Fibroblast of the conjunctiva (primary cell): ENCODE measurements at places on chromosomes 5 and 9.

DNA sequence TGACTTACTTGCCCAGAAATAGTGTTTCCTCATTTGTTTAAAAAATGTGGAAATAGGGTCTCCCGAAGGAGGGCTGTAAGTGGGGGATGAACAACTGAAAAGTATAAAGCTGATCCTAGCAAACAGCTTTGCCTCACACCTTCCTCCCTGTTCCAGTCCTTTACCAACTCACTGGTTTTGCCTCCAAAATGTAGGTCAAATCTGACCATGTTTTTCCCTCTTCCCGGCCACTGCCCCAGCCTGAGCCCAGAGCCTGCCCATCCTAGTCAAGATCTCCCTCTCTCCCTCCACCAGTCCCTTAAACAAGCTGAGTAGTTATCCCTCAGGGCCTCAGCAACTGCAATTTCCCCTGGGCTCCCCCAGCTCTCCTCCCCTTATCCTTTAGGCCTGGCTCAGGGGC lies 82.4 kb upstream of the FBXW11 start:
- DNase-seq = no peak

DNA sequence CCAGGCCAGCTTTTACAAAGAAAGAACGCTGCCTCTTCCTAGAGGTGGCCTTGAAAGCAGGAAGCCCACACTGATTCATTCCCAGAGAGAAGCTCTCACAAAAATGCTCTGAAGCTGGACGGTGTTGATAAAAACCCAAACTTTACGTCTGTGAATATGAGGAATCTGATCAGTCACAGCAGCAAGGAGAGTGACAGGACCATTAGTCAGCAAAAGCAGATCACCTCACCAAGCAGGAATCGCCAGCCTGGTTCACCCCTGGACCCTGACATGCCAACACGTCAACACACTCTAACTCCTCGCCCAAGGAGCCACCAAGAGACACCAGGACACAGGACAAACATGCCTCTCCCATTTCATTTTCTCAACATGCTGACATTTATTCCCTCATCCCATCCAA lies 70.6 kb upstream of the ZNF622 start:
- no peak for DNase-seq

- DNase-seq = peak; percentile 92
Observed at GRCh38 chr9:98908897-98909634, 34.6 kb upstream of the COL15A1 start.

GRCh38 chr5:33439905-33440481 lies 772 bp upstream of the TARS1 start:
- no peak for DNase-seq

- no peak for DNase-seq
Observed at GRCh38 chr5:152089644-152090043, 165.0 kb upstream of the GLRA1 start.

DNA sequence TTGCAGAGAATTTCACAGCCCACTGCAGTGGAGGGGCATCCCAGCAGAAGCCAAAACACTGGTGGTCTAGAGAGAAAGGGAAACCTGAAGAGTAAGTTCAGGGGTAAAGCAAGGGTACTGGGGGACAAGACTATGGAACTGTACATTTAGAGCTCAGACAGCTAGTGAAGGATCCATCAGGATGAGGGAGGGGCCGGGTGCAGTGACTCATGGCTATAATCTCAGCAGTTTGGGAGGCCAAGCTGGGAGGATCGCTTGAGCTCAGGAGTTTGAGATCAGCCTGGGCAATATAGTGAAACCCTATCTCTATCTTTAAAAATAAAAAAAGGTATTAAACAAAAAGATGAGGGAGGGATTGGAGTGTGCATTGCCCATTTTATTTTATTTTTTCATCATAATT lies 7.8 kb upstream of the ANKH start:
- no peak for DNase-seq

DNA sequence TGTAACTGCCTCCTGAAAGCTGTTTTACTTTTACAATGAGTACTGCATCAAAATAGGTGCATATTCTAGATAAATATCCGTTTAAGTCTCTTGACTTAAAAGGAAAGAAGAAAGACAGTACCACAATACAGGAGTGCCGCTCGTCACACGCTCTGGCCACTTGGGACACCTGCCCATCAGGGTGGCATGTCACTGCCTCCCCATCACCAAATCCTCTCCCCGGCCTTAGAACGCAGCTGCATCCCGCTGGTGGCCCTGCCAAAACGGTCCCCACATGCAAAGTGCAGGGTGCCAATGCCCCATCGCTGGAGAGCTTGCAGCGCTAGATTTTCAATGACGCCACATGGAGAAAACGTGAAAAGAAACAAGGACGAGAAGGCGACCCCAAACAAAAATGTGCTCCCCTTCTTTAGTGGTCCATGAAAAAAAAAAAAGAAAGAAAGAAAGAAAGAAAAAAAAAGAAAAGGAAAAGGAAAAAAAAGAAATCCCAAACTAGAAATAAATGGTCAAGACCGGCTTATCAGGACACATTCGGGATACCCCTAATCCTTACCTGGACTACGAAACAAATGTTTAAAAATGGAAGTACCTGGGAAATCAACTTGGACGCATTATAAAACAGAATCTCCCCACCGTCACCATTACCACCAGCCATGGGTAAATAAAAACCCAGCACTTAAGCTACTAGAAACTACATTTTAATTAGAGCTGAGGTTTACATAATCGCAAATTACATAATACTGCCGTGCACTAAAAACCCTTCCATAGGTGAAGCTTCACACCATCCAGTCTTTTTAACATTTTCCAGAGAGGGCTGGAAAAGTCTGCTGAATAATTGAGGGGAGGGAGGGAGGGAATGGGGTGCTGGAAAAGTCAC lies 1.0 kb downstream of the ANKH start:
- no peak for DNase-seq

DNA sequence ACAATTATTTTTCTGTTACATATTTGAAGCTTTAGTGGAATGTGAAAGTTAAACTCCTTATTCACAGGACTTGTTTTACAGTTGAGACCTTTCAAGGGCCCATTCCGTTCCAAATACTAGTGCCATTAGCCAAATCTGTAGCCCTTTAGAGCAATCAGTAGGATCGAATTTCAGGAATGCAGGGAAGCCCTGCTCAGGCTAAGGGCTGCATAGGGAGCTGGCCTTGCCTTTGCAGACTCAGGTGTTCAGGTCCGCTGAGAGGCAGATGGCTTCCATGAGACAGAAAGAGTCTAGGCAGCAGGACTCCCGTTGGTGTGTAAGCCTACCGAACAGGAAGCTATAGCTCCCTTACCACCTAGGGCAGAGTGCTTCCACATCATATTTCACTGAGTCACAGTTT lies 150.1 kb upstream of the SLC27A6 start:
- no peak for DNase-seq

DNA sequence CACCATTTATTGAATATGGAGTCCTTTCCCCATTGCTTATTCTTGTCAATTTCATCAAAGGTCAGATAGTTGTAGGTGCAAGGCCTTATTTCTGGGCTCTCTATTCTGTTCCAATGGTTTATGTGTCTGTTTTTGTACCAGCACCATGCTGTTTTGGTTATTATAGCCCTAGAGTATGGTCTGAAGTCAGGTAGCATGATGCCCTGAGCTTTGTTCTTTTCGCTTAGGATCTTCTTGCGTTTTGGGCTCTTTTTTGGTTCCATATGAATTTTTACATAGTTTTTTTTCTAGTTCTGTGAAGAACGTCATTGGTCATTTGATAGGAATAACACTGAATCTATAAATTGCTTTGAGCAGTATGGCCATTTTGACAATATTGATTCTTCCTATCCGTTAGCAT lies 40.2 kb upstream of the IFNE start:
- DNase-seq = no peak

- no peak for DNase-seq
Observed at GRCh38 chr9:100211476-100211875, 112.4 kb downstream of the INVS start.

- no peak for DNase-seq
Observed at GRCh38 chr5:78632467-78632866, 16.1 kb downstream of the LHFPL2 start.

GRCh38 chr5:125461641-125462072 lies 715.2 kb upstream of the ZNF608 start:
- no peak for DNase-seq

DNA sequence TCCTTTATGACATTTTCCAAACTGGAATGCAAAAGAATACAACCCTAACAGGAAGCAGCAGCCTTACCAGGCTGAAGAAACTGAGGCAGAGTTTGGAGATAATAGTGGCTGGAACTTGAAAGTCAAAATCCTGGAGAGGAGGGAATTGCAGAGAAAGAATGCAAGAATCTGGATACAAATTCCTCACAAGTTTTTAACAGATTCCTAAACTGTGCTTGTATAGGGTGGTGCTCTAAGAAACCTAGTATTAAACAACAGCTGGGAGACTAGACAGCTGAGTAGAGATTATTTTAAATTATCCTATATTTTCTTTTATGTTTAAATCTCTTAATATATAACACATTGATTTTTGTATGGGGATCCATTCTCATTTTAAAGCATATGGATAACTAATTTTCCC lies 30.7 kb downstream of the INVS start:
- DNase-seq = no peak

DNA sequence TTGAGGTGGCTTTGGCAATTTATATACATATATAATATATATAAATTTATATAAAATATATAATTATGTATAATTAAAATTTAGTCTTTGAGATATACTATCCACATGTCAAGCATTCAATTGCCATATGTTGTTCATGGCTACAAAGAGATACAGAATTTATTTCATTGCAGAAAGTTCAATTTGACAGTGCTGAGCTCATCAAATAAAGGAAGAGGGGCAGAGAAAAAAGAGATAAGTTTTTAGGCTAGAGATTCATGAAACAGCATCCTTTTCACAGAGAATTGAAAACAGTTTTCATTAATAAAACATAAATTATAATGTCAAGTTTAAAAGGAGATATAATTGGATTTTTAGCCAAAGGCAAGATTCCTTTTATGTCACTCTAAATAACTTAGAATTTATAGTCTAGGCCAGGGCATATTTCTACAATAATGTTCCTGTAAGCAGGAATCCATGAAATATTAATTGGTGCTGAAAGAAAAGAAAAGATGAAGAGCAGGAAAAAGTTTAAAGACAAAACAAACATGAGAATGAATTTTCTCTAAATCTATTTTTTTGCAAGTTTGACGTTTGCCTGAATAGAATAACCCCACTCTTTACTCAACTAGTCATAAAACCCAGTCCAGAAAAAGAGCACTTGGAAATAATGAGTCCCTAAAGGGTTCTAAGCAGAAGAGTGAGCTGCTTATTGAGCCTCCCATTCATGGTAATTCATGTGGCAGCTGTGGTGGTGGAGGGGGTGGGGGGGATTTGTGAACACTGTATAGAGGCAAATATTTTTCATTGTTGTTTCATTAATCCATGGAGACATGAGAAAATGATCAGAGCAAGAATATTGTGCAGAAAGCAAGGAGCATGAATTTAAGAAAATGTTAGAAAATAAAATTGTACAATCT lies 1279.5 kb downstream of the CDH12 start:
- DNase-seq = no peak

GRCh38 chr9:137804908-137805630 lies 72.5 kb upstream of the CACNA1B start:
- no peak for DNase-seq

DNA sequence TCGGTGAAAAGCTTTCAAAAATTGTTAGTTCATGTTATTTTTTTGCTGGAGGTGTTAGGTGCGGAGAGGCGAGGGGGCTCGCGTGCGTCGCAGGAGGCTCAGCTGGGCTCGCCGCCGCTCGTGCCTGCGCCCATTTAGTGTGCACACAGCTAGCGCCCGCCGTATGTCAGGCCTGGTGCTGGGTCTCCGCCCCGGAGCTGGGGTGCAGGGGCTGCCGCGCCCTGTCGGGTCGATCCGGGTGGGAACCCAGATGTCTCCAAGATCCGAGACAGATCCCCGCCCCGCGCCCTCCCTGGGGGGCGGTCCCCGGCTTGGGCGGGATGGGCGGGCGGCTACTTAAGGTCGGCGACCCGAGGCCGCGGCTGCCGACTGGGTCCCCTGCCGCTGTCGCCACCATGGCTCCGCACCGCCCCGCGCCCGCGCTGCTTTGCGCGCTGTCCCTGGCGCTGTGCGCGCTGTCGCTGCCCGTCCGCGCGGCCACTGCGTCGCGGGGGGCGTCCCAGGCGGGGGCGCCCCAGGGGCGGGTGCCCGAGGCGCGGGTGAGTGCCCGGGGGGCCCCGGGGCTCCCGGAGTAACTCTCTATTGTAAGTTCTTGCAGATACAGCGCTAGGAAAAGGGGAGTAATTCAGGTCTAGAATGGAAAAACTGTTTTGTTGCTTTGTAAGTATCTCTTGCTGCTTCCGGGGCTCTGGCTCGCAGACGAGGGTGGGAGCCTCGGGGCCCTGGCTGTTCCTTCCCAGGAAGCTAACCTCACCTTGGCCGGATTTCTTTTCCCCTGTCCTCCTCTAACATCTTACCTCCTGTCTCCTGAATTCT lies 31.7 kb downstream of the GSN start:
- no peak for DNase-seq

DNA sequence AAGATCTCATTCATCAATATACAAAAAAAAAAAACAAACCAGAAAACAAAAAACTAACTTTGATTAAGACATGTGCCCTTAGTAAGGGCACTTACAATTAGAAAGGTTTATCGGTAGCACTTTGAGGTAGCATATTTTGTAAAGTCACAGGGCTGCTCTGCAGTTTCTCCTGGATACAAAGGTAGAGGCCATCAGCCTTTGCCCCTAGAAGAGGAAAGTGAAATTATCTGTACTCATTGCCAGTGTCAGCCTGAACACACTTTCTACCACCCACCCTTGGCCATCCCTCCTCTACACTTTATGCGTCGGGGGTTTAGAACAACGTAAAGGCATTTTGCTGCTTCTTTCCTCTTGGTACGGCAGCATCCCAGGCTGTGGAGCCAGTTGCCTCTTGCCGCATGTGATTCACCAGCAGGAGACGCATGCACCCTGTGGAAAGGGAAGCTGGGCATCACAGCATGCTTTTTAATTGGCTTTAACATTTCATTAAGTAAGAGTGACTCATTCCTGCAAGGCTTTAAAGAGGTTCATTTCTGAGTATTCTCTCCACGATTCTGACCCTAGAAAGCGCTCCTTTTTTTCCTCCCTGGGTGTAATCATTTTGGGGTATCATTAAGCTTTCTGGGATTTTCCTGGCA lies 84.6 kb downstream of the CEMIP2 start:
- no peak for DNase-seq

DNA sequence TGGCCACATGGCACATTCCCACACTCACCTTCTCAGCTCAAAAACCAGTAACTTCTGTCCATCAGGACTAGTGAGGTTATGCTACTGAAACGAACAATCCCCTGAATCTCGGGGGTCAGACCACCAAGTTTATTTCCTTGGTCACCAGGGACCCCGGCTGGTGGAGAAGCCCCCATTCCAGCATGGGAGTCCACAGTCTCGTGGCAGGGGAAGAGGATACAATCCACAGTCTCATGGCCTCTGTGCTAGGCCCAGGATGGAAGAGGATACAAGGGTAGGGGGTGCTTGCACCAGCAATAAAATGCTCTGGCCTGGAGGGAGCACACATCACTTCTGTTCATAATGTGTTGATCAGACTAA lies 7.4 kb upstream of the CARD19 start:
- no peak for DNase-seq

- no peak for DNase-seq
Observed at GRCh38 chr5:14167211-14167845, 24.2 kb downstream of the TRIO start.
